ENCODE measurements at places on chromosomes 2 and 18. TPM values are rescaled to one million over a fixed set of nuclear protein-coding genes. Genes with fewer than 3 reads are reported as not detected.

DNA sequence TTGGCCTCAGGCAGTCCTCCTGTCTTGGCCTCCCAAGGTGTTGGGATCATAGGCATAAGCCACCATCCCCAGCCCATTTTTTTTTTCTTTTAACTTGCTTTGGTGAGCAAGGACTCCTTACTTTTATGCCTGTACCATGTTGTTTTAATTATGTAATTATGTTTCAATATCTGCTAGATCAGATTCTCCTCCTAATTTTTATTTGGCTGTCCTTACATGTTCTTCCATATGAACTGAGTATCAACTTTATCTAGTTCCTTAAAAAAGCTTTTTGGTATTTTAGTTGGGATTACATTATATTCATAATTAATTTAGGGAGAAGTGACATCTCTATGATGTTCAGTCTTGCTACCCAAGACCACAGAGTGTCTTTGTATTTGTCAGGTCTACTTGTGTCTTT lies 16.3 kb downstream of the GPN1 start:
- DNase-seq = no peak

GRCh38 chr2:201500534-201500933 lies 49.0 kb downstream of the STRADB start:
- no peak for DNase-seq

GRCh38 chr2:105052773-105053172 lies 14.9 kb downstream of the MRPS9 start:
- DNase-seq = no peak

- DNase-seq = no peak
Measured at GRCh38 chr2:10924441-10924840, 12.7 kb downstream of the KCNF1 start.

DNA sequence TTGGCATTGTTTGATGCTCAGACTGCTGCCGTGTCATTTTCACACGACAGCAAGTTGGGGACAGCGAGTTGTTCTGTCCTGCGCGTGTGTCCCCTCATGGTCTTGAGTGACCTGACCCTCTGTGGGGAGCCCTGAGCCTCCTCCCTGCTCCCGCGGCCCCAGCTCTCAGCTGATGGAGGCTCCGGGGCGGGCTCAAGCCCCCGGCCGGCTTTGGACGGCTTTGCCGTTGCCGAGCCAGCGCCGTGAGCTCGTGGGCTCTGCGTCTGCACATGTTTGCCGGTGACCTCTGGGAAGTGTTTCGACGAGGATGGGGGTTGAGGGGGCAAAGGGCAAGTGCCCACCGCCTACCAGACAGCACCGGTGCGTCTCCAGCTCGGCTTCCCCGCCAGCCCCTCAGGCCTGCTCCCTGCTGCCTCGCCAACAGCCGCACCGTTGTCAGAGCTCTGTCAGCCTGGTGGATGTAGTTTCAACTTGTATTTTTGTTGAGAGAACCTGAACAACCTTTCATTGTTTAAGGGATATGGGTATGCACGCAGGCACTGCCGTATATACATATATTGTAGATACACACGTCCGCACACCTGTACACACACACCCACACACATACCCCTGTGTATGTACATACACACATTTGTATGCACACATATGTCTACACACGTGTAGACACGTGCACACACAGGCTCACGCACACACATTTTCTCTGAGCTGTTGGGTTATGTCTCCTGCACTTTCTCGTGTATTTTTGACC lies 13.7 kb downstream of the PDCD1 start:
- no peak for DNase-seq

DNA sequence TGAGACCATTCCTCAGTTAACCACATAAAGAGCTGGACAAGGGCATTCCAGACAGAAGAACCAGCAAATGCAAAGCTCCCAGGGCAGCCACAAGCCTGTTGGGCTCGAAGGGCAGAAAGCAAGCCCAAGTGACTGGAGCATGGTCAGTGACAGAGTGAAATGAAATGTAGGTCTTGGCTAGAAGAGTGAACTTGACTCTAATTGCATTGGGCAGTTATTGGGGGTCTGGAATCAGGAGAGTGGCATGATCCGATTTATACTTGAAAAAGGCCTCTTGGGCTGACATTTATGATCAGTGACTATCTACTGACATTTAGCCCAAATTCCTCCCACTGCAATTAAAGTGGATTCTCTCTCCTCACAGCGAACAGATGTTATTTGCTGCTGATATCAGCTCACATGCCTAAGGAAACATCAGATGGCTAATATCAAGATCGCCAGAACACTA lies 152.5 kb upstream of the KLF7 start:
- DNase-seq = no peak

DNA sequence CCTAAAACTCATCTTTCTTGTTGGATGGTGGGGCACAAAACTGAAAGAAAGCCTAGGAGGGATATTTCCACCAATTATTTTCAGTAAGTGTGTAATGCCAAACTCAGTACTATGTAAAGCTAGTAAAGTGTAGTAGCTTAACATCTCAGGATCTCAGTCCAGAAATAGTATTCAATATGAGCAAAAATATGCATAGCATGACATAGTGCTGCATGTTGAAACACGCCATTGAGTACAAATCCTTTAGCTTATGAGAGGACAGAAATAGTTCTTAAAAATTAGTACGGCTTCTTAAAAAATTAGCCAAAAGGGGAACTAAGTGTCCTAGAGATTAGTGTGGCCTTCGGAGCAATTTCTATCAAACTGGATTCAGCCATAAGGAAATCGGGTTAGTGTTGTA lies 21.7 kb upstream of the ATL2 start:
- no peak for DNase-seq

GRCh38 chr2:15069149-15069548 lies 436.6 kb downstream of the LRATD1 start:
- DNase-seq = no peak

DNA sequence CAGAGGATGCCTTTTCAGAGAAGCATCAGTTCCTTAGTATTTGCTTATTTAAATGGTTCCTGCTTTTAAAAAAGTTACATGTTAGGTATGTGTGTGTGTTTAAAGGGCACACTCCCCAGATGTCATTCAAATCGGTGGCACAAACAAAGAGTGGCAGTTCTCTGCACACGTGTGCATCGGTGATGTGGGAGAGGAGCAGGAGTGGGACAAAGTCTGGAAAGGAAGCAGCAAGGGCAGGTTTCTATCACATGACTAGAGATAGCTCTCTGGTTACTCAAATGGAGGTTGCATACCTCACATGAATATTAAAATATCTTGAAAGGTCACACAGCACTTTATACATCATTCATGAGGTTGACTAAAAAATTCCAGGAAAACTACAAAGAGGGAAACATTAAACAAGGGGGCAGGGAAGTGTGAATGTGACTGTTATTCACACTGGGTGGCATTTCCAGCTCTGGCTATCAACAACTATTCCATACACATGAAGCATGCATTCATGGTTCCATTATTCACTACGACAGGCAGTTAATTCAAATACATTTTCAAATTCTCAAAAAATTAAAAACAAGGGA lies 64.7 kb downstream of the SEPTIN10 start:
- DNase-seq = no peak

DNA sequence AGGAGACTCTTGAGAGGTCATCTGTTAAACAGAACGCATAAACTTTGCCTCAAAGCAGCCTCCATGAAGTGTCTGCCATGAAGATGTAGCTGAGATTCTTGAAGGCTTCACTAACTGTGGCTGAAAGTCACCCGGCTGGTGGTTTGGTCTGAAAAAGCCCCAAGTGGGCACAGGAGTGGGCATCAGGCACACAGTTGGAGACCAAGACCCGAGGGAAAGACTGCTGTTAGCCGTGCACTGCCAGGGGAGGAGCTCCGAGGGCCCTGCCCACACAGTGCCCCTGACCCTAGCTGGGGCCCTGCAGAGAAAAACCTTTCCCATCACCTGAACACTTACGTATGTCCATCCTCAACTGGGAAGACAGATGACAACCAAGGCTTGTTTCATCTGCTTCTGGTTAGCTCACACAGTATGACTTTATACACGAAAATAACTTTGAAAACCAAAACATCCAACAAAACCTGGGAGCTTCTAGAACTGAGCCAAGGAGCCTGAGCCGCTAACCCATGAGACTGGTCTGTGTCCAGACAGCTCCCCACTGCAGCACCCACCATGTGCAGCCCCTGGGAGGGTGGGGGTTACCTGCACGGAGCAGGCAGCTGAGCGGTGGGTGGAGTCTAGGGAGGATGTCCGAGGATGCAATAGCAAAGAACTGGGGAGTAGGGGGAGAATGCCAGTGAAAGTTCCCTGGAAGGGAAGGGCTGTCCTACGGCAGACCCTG lies 15.4 kb downstream of the HJURP start:
- DNase-seq = no peak

DNA sequence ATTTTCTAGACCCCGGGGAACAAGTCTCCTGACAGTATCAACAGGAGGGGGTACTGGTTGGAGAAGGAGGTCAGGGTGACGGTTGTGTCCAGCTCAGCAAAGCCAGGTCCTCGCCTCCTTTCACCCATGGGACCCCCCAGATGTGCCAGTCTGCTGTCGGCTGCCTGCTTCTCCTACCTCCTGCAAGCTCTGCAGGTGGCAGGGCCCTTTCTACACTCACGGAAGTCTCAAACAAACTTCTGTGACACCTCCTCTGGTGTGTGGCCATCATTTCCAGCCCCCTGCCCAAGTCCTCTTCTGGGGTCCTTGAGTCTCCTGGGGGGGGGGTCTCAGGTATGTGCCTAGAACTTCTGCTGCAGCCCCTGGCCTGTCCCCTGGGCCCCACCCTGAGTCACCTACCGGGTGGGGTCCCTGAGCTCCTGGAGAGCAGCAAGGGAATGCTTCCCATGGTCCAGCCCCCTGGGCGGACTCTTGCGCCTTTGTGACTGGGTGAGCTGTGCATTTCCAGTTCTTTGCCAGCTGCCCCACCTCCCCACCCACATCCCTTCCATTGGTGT lies 12.8 kb downstream of the SH3RF3 start:
- DNase-seq = no peak

GRCh38 chr18:28147674-28148171 lies 29.2 kb downstream of the CDH2 start:
- DNase-seq = no peak

GRCh38 chr2:159939946-159940345 lies 122.5 kb downstream of the PLA2R1 start:
- DNase-seq = no peak

- no peak for DNase-seq
Measured at GRCh38 chr18:51009072-51009471, 20.9 kb upstream of the SMAD4 start.

GRCh38 chr18:54856105-54856646 lies 27.9 kb downstream of the RAB27B start:
- no peak for DNase-seq

DNA sequence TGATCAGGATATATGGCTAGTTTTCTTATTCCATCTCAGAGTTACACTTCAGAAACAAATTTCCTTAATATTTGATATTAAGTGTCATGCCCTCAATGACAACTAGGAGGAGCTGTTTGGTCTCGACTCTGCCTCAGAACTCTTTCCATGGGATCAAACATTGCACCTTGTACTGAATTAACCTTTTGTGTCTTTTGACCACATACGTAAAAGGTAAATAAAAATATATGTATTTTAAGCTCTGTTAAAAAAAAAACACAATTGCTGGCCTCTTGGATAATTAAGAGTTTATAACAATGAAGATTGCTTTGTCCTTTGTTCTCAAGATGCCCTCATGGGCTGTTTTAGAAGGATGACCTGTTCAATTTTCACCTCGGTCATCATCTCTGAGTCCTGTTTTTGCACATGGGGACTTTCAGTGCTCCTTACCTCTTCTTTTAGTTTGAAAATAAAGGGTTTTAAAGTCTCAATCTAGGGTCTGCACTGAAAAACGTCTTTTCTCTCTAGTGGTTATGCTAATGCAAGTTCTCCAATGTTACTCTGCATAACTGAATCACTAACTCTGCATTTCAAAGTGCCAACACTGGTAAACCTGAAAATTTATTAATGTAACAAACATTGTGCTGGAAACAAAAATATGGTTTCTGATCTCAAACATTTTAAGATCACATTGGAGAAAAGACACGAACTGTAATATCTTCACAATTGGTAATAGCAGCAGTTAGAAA lies 18.8 kb upstream of the FN1 start:
- DNase-seq = no peak

GRCh38 chr2:98795891-98796676 lies 65.2 kb upstream of the MGAT4A start:
- no peak for DNase-seq

DNA sequence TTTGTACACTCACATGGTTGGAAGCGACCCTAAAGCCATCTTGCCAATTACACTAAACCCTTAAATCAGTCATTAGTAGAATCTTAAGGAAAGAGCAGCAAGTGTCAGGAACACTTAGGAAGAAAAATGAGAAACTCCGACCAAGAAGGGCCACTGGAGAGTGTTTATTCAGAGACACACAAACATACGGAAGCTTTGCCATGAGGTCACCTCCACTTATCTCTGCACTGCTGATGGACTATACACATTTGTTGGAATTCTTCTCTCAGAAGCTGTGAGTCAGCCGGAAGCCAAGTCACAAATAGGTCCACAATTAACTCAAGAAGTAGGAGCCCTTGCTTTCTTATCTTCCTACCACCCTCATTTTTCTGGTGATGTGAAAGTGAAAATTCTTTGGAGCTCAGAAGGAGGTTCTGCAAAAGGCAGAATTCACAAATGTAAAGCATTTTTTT lies 21.6 kb downstream of the BMP10 start:
- no peak for DNase-seq

DNA sequence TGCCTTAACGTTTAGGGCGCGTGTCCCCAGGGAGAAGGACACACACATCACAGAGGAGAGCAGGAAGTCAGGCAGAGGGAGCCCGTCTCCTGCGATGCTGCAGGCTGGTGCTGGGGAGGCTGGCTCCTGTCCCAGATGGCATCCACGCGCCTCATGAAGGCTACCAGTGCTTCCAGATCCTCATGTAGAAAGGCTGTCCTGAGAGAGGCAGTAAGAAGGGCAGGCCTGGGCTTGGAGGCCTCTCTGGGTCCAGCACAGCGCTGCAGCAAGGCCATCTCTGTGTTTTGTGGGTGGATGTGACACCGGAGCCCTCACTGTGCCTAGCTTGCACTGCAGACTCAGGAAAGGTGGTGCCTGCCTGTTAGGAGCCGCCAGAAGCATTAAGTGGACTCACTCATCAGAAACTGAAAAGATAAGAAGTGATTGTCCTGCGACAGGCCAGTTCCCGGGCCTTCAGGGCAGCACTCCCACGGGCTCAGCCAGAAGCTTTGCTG lies 62.7 kb downstream of the FAM168B start:
- no peak for DNase-seq

DNA sequence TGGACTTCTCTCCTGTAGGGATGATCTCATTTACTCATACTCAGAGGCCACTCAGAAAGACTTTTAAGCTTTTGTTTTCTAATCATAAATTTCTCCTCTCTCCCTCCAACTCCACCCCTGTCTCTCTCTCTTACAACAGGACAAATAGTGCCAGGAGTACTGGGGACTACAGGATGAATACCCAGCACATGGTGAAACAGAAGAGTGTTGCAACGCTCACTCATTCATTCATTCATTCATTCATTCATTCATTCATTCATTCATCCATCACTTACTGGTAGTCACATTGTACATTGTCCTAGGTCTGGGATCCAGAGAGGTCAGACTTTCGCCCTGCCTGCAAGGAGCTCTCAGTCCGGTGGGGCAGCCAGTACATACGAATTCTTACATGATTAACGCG lies 97.6 kb downstream of the KLHL29 start:
- DNase-seq = no peak

The UGT1A5 gene
- polyA plus RNA-seq = not detected

The ACMSD gene
- polyA plus RNA-seq = not detected

The ADGRF3 gene
- polyA plus RNA-seq = 0.22 TPM

All from naive B cell (primary cell).